ENCODE measurements at places on chromosomes 11 and 22. TPM values are rescaled to one million over a fixed set of nuclear protein-coding genes. Genes with fewer than 3 reads are reported as not detected.

GRCh38 chr11:101870510-101870909 lies 44.3 kb upstream of the CEP126 start:
- DNase-seq, result no peak

DNA sequence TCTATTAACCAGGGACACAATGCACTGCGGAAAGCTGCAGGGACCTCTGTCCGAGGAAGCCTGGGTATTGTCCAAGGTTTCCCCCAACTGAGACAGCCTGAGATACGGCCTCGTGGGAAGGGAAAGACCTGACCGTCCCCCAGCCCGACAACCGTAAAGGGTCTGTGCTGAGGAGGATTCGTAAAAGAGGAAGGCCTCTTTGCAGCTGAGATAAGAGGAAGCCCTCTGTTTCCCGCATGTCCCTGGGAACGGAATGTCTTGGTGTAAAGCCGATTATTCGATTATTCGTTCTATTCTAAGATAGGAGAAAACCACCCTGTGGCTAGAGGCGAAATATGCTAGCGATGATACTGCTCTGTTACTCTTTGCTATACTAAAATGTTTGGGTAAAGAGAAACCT lies 5.2 kb downstream of the BET1L start:
- DNase-seq, result no peak

The LRRC55 gene
- 4.9 TPM for polyA plus RNA-seq

GRCh38 chr11:91136631-91137030 lies 913.8 kb upstream of the CHORDC1 start:
- no peak for DNase-seq

GRCh38 chr22:48249713-48250268 lies 1487.3 kb downstream of the TBC1D22A start:
- no peak for DNase-seq

The KREMEN1 gene
- polyA plus RNA-seq, result 24.7 TPM
